ENCODE measurements at places on chromosomes 16 and 17.

DNA sequence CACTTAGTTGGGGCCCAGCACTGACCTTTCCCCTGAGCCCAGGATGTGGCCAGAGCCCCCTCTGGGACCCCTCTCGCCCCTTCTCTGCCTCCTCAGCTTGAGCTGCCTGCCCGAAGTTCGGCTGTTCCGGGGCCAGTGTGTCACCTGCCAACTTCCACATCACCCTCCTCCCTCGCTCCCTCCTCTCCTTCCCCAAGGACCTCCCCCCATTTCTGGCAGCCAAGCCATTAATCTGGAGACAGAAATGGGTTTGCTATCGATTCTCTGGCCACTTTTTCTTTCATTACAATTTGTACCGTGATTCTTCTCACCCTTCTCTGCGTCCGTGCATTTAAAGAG lies 8.8 kb upstream of the ADAM11 start:
- H3K27me3 ChIP-seq, result peaks cover 3% of the 10 kb centered on the region
- DNase-seq, result no peak
- H3K4me3 ChIP-seq, result no peak overlapping the region
- no peaks in the 10 kb centered on the region for H3K4me1 ChIP-seq
- H3K27ac ChIP-seq, result no peak overlapping the region
- H3K36me3 ChIP-seq, result peaks cover 26% of the 10 kb centered on the region

DNA sequence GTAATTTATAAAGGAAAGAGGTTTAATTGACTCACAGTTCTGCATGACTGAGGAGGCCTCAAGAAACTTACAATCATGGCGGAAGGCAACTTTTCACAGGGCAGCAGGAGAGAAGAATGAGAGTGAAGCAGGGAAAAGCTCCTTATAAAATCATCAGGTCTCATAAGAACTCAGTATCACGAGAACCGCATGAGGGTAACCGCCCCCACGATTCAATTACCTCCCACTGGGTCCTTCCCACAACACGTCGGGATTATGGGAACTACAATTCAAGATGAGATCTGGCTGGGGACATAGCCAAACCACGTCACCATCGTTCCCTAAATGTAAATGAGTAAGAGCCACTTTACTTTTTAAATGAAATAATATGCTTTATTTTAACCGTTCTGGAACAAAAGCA lies 89.9 kb upstream of the NACA2 start:
- DNase-seq, result no peak
- no peaks in the 10 kb centered on the region for H3K4me1 ChIP-seq
- no peak overlapping the region for H3K4me3 ChIP-seq
- no peaks in the 10 kb centered on the region for H3K27me3 ChIP-seq

- H3K27ac ChIP-seq, result peak overlapping the region; percentile 61
- DNase-seq, result peak; percentile 53
- H3K4me3 ChIP-seq, result peak overlapping the region; percentile 73
- H3K36me3 ChIP-seq, result peaks cover 14% of the 10 kb centered on the region
- H3K27me3 ChIP-seq, result no peaks in the 10 kb centered on the region
- peaks cover 23% of the 10 kb centered on the region for H3K4me1 ChIP-seq
Measured at GRCh38 chr17:82648742-82649331, 593 bp upstream of the WDR45B start.

DNA sequence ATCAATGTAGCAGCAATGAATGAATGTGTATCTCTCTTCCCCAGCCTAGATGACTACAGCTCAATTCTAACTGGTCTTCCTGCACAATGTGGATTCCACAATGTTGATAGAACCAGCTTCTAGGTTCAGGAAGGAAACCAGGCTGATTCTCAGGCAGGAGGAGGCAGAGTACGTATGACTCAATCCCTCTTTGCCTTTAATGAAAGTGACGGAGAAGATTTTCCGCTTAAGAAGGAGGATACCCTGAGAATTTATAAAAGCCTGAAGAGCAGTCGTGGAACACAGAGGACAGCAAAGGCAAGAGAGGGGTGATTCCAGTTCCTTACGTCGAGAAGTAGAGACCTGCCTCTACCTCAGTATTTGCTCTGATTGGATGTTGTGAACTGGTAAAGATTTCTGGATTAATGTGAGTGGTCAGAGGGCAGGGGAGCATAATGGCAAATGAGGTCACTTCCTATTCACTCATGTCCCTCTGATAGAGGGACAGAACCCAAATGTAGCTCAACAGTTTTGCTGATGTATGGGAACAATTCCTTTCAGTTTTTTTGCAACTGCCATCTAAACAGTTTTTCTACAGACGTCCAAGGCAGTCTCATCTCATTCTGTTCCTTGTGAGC lies 15.0 kb upstream of the SLC16A11 start:
- H3K4me1 ChIP-seq, result peaks cover 2% of the 10 kb centered on the region
- peaks cover 17% of the 10 kb centered on the region for H3K27me3 ChIP-seq
- no peaks in the 10 kb centered on the region for H3K36me3 ChIP-seq
- no peak overlapping the region for H3K27ac ChIP-seq

- no peaks in the 10 kb centered on the region for H3K27me3 ChIP-seq
- H3K27ac ChIP-seq, result no peak overlapping the region
- H3K4me1 ChIP-seq, result peaks cover 68% of the 10 kb centered on the region
- DNase-seq, result no peak
- H3K36me3 ChIP-seq, result peaks cover 6% of the 10 kb centered on the region
Measured at GRCh38 chr16:48381201-48381600, 4.0 kb downstream of the SIAH1 start.

DNA sequence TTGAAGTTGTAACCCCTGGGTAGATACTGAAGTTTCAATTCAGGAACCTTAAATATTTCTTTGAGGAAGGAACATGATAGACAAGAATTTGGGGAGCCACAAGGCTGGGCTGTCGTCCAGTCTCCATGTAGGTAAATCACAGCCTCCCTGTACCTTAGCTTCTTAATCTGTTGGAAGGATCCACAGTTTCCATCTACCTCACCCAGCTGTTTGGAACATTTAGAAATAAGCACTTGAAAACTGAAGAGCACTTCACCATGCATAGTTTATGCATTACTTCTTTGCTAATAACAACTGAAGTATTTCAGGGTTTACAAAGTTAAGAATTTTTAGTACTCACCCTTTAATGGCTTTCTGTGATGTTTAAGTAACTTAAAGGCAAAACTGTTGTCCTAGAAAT lies 17.2 kb downstream of the TXNDC11 start:
- DNase-seq, result no peak
- no peak overlapping the region for H3K27ac ChIP-seq
- H3K4me1 ChIP-seq, result peaks cover 18% of the 10 kb centered on the region
- no peaks in the 10 kb centered on the region for H3K27me3 ChIP-seq

GRCh38 chr16:12416136-12416787 lies 387.4 kb downstream of the CPPED1 start:
- peaks cover 62% of the 10 kb centered on the region for H3K36me3 ChIP-seq
- H3K4me3 ChIP-seq, result no peak overlapping the region
- H3K27ac ChIP-seq, result no peak overlapping the region
- DNase-seq, result no peak
- no peaks in the 10 kb centered on the region for H3K27me3 ChIP-seq

DNA sequence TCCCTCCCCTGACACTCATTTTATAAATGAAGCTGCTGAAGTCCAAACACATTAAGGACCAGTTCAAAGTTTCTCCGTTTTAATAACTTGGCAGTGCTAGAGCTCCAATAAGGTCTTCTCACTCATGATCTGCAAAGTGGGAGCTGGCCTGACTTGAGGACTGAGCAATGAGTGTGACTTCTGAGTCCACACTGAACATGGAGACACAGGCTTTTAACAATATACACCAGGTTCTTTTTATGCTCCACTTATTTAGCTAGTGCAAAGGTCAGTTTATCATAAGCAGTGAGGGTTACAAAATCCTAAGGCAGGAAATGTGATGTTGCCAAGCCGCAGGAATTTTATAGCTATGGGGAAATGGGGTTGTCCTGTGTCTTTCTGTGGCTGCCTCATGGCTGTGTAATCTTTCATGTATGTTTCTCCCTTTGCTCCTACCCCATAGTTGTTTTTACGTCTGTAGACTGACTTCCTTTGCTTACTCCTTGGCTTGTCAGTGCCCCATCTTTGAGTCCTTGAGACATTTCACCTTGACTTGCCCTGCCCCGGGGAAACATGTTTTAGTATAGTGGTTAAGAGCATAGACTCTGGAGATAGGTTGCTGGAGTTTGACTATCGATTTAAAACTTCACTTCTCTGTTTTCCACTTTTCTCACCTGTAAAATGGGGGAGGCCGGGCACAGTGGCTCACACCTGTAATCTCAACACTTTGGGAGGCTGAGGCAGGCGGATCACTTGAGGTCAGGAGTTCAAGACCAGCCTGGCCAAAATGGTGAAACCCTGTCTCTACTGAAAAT lies 12.2 kb upstream of the MMD start:
- peaks cover 45% of the 10 kb centered on the region for H3K4me1 ChIP-seq
- no peak for DNase-seq
- H3K27me3 ChIP-seq, result no peaks in the 10 kb centered on the region
